H1 (cell line): ENCODE measurements at places on chromosomes 7 and 10. TPM values are rescaled to one million over a fixed set of nuclear protein-coding genes. Genes with fewer than 3 reads are reported as not detected.

GRCh38 chr7:30594048-30594539 is 584 bp upstream of the GARS1 start:
- no peak for DNase-seq
- no peaks in the 10 kb centered on the region for H3K4me1 ChIP-seq
- peaks cover 1% of the 10 kb centered on the region; the same call in 1 of the 2 replicates for H3K36me3 ChIP-seq
- peak overlapping the region; percentile 94 for H3K4me3 ChIP-seq

DNA sequence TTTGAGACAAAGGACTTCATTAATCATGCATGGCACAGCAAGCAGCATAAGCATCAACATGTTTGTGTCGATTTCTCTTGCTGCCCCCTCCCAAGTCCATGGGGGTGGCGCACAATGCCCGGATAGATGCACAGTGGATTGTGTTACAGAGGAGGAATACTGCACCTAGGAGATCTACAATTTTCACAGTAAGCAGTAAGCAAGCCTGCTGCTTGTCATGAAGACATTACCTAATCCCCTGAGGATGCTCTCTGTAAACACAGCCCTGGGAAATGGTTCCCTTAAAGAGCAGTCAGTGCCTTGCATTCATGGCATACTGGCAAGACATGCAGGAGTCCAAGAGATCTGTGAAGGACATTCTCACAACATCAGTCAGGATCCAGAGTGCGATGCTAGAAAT is 137.7 kb downstream of the ETV1 start:
- no peak overlapping the region for H3K27ac ChIP-seq
- no peaks in the 10 kb centered on the region; the same call in 1 of the 2 replicates for H3K36me3 ChIP-seq
- no peak overlapping the region for H3K4me3 ChIP-seq
- no peak for DNase-seq

- H3K27ac ChIP-seq: no peak overlapping the region
- no peaks in the 10 kb centered on the region for H3K27me3 ChIP-seq
- peak; percentile 39 for DNase-seq
Observed at GRCh38 chr10:28381903-28382347, 79.1 kb upstream of the MPP7 start.

GRCh38 chr10:52226197-52226847 is 87.8 kb upstream of the DKK1 start:
- H3K4me3 ChIP-seq: no peak overlapping the region
- H3K4me1 ChIP-seq: no peaks in the 10 kb centered on the region
- H3K27me3 ChIP-seq: no peaks in the 10 kb centered on the region
- no peak for DNase-seq
- H3K36me3 ChIP-seq: no peaks in the 10 kb centered on the region
- no peak overlapping the region for H3K27ac ChIP-seq

- no peak overlapping the region for H3K27ac ChIP-seq
- H3K4me3 ChIP-seq: no peak overlapping the region
- no peak for DNase-seq
- no peaks in the 10 kb centered on the region for H3K27me3 ChIP-seq
- no peaks in the 10 kb centered on the region for H3K36me3 ChIP-seq
Observed at GRCh38 chr7:27697861-27698430, 35.3 kb upstream of the HIBADH start.

GRCh38 chr7:48611993-48612392 is 312.4 kb upstream of the CDC14C start:
- no peaks in the 10 kb centered on the region for H3K36me3 ChIP-seq
- no peak for DNase-seq
- H3K27ac ChIP-seq: no peak overlapping the region
- H3K4me3 ChIP-seq: no peak overlapping the region

DNA sequence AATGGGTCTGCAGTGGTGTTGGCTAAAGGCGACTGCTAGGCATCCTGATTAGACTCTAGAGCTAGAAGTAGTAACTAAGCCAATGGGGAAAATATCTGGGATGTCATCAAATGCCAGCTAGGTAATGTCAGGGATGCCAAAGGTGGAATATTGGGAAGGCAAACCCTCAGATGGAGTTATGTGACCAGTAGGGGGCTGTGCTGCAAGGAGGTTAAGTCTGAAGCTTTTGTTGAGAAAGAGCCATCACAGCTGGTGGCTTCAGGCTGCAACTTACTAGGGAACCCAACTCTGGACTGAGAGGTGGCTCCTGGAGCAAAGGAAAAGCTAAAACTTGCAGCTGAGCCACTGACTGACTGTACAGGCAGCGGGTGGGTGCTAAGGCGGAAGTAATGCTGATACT is 576.9 kb upstream of the GHITM start:
- no peaks in the 10 kb centered on the region for H3K36me3 ChIP-seq
- no peak overlapping the region for H3K27ac ChIP-seq
- no peak for DNase-seq
- H3K4me3 ChIP-seq: no peak overlapping the region

SFTPA1 gene
- not detected in 2 replicates for total RNA-seq

- no peak overlapping the region for H3K4me3 ChIP-seq
- H3K27ac ChIP-seq: no peak overlapping the region
- H3K36me3 ChIP-seq: no peaks in the 10 kb centered on the region; the same call in 1 of the 2 replicates
- no peaks in the 10 kb centered on the region for H3K4me1 ChIP-seq
- DNase-seq: no peak
- H3K27me3 ChIP-seq: no peaks in the 10 kb centered on the region
Observed at GRCh38 chr7:25885057-25885576, 266.9 kb upstream of the NFE2L3 start.

UNCX gene
- total RNA-seq: not detected in 2 replicates

EXOC4 gene
- 67.3 and 69.1 TPM in 2 replicates for total RNA-seq

GRCh38 chr10:29579455-29579970 is 55.3 kb downstream of the SVIL start:
- H3K4me3 ChIP-seq: no peak overlapping the region
- no peaks in the 10 kb centered on the region for H3K27me3 ChIP-seq
- H3K36me3 ChIP-seq: no peaks in the 10 kb centered on the region
- no peaks in the 10 kb centered on the region; the same call in 1 of the 2 replicates for H3K4me1 ChIP-seq
- H3K27ac ChIP-seq: no peak overlapping the region

DNA sequence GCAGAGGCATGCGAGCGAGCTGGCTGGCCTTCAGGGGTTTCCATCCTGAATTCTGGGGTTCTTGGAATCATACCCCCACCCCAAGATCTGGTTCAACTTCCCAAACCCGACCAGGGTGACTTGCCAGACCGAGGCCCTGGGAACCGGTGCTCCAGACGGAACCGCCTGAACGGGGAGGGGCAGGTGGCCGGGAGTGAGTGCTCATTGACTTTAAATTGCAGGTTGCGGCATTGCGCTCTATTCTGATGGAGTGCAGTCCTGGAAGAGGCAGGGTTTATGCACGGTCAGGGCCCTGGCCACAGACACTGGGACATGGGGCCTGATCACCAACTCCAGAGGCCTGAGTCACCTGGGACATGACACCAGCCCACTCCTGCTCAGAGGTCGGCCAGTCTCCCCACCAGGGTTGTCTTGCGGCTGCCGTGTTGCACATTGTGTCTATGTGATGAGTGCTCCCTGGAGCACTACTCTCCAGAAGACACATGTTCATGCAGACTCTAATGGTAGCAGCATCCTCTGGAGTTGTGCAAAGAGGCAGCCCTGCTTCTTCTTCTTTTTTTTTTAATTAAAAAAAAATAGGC is 5.8 kb upstream of the DDIT4 start:
- DNase-seq: no peak
- H3K36me3 ChIP-seq: no peaks in the 10 kb centered on the region
- no peaks in the 10 kb centered on the region for H3K27me3 ChIP-seq
- H3K4me1 ChIP-seq: peaks cover 5% of the 10 kb centered on the region
- H3K4me3 ChIP-seq: peak overlapping the region; percentile 4; the same call in 1 of the 2 replicates

- no peaks in the 10 kb centered on the region; the same call in 1 of the 2 replicates for H3K4me1 ChIP-seq
- H3K36me3 ChIP-seq: no peaks in the 10 kb centered on the region; the same call in 1 of the 2 replicates
- no peak overlapping the region for H3K27ac ChIP-seq
- H3K27me3 ChIP-seq: peaks cover 7% of the 10 kb centered on the region; the same call in 1 of the 2 replicates
- no peak for DNase-seq
Observed at GRCh38 chr7:129438839-129439651, 4.8 kb downstream of the STRIP2 start.

DNA sequence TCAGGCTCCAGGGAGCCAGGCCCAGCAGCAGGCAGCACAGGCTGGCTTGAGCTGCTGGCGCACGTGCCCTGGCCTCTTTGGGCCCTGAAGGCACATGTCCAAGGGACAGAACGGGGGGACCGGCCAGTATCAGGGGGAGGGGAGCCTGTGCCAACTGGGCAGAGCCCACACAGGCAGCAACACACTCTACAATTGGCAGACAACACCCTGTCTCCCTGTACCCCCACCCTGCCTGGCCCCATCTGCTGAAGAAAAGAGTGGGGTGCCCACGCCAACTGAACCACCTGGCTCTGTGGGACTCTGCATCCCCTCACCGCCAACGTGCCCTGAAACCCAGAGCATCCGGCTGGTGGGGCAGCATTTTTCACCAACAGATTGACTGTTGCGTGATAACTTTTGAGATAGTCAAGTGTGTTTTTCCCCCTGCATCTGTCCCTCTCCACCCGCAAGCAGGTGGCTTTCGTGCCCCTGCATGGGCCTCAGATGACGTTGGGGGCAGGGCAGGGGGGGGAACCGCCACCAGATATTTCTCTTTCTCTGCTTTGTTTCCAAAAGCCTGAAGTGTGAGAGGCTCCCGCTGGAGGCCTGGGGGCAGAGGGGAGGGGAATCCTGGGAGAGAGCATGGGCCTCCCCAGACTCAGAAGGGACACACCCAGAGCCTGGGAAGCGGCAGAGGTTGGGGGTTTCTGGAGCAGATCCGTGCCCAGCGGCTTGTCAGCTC is 21.8 kb downstream of the SLIT1 start:
- no peak for DNase-seq
- H3K27me3 ChIP-seq: no peaks in the 10 kb centered on the region
- peaks cover 7% of the 10 kb centered on the region for H3K4me1 ChIP-seq
- H3K4me3 ChIP-seq: no peak overlapping the region

DNA sequence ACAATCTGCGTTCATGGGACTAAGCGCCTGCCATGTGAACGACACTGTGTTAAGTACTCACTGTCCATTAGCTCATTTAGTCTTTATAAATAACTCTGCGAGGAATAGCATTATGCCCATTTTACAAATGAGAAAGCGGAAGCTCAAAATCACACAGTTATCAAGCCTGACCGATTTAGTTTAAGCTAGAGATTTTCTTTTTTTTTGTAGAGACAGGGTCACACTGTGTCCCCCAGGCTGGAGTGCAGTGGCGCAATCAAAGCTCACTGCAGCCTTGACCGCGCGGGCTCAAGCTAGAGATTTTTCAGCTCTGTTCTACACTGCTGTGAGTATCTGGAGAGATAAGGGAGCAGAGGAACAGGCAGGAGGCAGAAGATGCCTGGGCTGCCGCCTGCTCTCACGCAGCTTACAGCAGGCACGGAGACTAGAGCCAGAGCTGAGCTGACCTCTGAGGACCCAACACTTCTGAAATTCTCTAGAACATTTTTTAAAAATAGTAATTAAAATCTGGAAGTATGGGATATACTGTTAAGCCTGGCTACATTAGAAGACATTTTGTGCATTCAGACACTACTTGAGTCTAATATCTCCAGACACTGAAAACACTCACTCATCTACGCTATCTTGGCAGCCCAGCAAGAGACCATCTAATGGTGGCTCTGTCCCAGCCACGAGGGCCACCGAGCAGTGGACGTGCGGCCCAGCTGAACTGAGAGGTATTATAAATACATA is 38.7 kb downstream of the GNA12 start:
- no peak for DNase-seq
- H3K27me3 ChIP-seq: no peaks in the 10 kb centered on the region
- no peaks in the 10 kb centered on the region for H3K36me3 ChIP-seq
- H3K4me1 ChIP-seq: peaks cover 39% of the 10 kb centered on the region
- H3K27ac ChIP-seq: no peak overlapping the region
- H3K4me3 ChIP-seq: no peak overlapping the region

FZD8 gene
- 7.1 and 8.6 TPM in 2 replicates for total RNA-seq

DNA sequence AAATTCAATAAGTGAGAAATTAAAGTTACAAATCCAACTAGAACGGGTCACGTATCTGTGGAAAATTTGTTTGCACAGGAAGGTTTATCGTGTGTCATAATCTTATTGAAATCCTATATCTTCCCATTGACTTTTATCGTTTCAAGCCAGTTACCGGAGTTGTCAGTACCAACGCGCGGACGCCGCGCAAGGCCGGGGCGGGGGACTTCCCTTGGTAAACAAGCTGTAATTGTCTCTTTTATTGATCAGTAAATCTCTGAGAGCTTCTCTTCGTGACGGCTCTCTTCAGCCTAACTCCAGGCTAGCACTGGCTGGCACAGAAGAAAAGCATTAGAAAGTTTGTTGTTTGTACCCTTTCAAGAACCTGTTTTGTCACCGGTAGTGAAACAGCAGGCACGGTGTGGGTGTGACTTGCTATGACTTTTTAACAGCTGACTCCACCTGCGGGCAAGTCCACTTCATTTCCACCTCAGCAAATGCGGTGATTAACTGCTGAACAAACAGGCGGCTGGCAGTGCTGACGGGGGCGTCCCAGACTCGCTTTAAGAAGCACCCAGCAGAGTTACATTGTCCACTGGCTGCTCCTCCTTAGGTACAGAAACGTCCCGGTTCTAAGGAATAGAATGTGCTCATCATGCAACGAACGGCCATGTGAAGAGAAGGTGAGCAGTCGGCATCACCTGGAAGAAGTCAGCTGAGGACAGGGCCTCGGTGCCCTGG is 215.8 kb downstream of the MAD1L1 start:
- H3K36me3 ChIP-seq: no peaks in the 10 kb centered on the region; the same call in 1 of the 2 replicates
- no peak overlapping the region for H3K4me3 ChIP-seq
- no peaks in the 10 kb centered on the region for H3K4me1 ChIP-seq
- no peak for DNase-seq

GIMAP1 gene
- total RNA-seq: not detected in 2 replicates

APBB1IP gene
- not detected in 2 replicates for total RNA-seq

CARD11 gene
- 29.8 and 33.4 TPM in 2 replicates for total RNA-seq

GRCh38 chr10:62413048-62413447 is 38.9 kb downstream of the ZNF365 start:
- H3K4me1 ChIP-seq: no peaks in the 10 kb centered on the region
- no peak for DNase-seq
- no peak overlapping the region for H3K27ac ChIP-seq
- no peaks in the 10 kb centered on the region for H3K27me3 ChIP-seq
- no peak overlapping the region for H3K4me3 ChIP-seq

GRCh38 chr10:11447586-11447985 is 163.9 kb downstream of the USP6NL start:
- 0 out of 2 replicates have a peak, but pooled peaks cover 2% of the 10 kb centered on the region for H3K27me3 ChIP-seq
- H3K4me3 ChIP-seq: no peak overlapping the region
- no peak overlapping the region for H3K27ac ChIP-seq
- H3K4me1 ChIP-seq: 0 out of 2 replicates have a peak, but pooled peaks cover 2% of the 10 kb centered on the region

GRCh38 chr7:149727053-149727898 is 46.1 kb downstream of the ZNF467 start:
- no peak overlapping the region for H3K4me3 ChIP-seq
- peaks cover 18% of the 10 kb centered on the region for H3K36me3 ChIP-seq
- H3K27me3 ChIP-seq: no peaks in the 10 kb centered on the region
- no peak overlapping the region for H3K27ac ChIP-seq
- no peak for DNase-seq

NFE2L3 gene
- 62.6 and 64.9 TPM in 2 replicates for total RNA-seq

- no peak overlapping the region for H3K27ac ChIP-seq
- H3K36me3 ChIP-seq: no peaks in the 10 kb centered on the region
- peaks cover 10% of the 10 kb centered on the region for H3K4me1 ChIP-seq
- no peaks in the 10 kb centered on the region for H3K27me3 ChIP-seq
Observed at GRCh38 chr7:142889816-142890215, 4.3 kb upstream of the TRPV6 start.

GRCh38 chr7:112882991-112883390 is 92.8 kb upstream of the TMEM168 start:
- no peaks in the 10 kb centered on the region for H3K36me3 ChIP-seq
- H3K4me1 ChIP-seq: no peaks in the 10 kb centered on the region
- no peaks in the 10 kb centered on the region for H3K27me3 ChIP-seq
- no peak overlapping the region for H3K27ac ChIP-seq
- no peak for DNase-seq
